T-helper 9 cell (primary cell): ENCODE measurements at places on chromosomes 1 and 21.

DNA sequence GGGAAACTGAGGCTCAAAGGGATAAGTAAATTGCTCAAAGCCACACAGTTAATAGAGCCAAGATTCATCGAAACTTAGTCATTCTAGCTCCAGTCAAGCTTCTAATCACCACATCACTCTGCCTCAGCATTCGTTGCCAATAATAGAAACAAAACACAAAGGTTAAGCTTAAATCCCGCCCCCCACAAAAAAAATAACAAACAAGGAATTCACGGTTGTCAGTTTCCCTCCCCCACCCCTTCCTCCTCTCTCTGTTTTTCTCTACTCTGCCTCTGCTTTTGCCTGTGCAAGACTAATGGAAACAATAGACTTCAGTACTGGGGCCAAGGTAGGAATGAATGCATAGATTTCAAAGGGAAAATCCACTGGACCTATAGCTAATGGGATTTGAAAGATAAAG lies 70.7 kb upstream of the ZNF644 start:
- no peak for DNase-seq

DNA sequence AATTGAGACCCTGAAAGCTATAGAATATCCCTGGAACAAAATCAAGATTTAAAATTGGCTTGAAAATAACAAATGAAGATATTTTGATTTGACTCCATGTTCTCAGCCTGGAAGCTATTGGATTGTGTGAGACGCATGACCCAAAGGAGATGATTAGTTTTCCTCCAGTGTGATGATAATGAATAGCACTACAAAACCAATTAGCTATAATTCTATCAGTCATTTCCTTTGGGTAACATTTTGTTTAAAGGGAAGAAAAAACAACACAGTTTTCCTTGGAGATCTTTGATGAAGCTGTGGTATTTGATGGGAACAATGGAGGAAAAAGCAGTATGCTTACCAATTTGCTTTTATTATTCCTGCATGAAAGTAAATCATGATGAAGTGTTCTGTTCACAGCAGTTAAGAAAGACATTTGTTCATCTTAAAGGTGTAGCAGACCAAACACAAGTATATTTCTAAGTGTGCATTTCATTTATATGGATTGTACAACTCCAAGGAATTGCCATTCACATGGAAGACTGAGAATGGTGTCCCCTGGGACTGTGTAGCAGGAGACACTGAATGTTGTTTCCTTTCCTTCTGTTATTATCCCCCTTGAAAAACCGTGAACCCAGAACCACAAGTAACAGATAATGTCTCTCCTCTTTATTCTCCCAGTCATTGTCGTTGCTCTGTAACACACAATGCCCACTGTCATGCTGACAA lies 111.4 kb downstream of the CACHD1 start:
- DNase-seq, result no peak

GRCh38 chr1:37726751-37727585 lies 34.7 kb downstream of the CDCA8 start:
- no peak for DNase-seq

- DNase-seq, result no peak
Measured at GRCh38 chr1:29094954-29095353, 28.7 kb downstream of the TMEM200B start.

DNA sequence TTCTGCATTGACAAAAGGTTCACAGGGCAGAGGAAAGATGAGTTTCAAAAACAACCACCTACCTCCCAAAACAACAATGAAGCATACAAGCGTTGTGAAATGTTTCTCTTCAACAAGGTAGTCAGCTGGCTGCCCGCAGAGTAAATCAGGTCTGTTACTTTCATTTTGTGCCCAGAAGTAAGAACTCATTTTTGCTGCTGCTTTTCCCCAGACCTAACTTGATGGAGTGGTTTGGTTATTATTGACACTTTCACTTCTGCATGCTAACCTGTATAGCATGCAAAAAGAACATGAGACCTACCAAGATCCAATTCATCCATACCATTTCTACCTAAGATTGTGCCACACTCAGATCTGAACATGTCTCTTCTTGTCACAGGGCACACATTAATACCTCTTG lies 1.3 kb downstream of the SLC9C2 start:
- DNase-seq, result no peak

- DNase-seq, result no peak
Measured at GRCh38 chr1:224300346-224300745, 29.6 kb downstream of the NVL start.

DNA sequence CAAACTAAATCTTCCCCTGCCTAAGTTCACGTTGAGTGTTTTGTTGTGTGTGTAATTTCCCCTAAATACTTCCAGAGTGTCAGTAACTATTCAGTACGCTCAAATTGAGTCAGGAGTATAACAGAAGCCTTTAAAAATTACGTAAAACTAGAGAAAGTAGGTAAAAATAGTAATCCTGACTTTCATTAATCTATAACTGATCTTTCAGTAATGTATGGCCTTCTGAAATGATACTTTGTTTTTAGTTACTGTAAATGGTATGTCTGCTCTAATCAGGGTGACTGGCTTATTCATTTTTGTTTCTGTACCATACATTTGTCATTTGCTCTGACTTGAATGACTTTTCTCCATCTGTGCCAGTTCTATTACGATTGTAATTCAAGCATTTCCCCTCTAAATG lies 29.4 kb downstream of the MIER1 start:
- no peak for DNase-seq

DNA sequence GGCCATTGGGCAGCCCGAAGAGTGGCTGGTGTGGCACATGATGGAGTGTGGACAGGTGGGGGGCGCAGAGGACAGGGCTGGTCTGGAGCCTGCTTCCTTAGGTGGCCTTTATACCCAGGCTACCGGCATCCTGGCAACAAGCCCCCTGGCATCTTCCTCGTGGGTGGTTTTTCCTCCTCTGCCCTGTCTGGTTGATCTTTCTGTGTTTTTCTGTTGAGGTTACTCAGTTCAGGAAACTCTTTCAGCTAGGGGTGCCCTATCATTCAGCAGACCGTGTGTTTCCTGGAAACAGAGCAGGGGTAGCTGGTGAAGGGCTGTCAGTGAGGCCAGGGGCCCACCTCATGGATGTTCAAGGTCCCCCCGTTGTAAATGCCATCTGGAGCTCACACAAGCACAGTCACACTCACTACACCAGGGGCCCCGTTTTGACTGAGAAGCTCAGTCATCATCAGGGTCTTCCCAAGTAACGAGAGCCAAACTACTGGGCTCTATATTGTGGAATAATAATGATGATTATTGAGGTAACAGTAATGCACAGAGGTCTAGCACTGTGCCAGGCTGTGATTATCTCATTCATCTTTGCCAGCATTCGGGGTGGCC lies at the start of gene KRTAP12-4:
KRTAP12-4 (minus strand) TSS at position 84 of the 600 bp plus-strand sequence; CDS start at position 39, 45 bp downstream.
- DNase-seq, result no peak
